ENCODE measurements at places on chromosomes 5 and 9. TPM values are rescaled to one million over a fixed set of nuclear protein-coding genes. Genes with fewer than 3 reads are reported as not detected.

DNA sequence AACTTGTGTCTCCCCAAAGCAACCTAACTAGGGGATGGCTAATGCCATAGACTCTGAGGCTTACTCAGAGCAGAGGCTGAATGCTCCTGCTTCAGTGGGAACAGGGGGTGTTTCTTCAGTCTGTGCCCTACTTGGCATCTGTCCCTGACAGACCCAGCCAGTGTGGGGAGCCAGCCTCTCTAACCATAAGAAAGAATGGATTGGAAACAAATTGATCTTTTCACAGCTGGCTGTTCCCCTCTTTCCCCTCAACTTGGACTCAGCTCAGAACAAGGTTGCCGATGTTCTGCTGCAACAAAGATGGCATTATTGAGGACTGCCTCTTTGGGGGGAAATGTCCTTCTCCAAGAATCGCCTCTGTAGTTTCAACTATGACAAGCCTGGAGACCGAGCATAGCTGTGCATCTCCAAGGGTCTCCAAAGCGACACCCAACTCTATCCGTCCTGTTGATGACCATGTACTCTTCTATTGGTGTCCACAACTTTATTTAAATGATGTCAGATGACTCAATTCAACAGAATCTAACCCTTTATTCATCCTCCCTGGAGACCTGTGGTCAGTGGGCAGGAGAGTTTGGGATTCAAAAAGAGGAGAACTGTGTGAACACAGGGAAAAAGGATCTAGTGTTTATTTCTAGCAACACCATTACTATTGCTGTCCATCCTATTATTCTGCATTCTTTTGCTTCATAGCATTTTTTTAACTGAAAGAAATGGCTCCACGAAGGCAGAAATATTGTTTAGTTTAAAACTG is 24.7 kb upstream of the TNC start:
- no peak for DNase-seq

- peak; percentile 84 for DNase-seq
Measured at GRCh38 chr9:1005043-1005667, 28.7 kb downstream of the DMRT3 start.

GRCh38 chr5:89457411-89458331 is 574.7 kb upstream of the MEF2C start:
- DNase-seq: peak; percentile 89

DNA sequence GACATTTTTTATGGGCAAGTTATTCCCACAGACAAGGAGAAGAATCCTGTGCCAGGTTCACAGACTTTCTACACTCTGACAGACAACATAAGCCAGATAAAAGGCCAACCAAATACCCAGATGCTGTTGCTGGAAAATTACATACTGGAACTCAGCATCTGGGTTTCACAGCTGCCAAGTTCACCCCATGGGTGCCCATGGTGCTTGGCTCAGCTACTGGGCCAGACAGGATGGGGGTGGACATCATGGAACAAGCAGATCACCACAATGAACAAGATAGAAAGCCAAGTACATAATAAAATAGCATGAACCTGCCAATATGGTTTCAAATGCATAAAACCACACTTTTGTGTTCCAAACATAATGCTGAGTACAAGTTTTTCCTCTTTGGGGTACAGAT is 999.8 kb downstream of the NR2F1-AS1 start:
- no peak for DNase-seq

DNA sequence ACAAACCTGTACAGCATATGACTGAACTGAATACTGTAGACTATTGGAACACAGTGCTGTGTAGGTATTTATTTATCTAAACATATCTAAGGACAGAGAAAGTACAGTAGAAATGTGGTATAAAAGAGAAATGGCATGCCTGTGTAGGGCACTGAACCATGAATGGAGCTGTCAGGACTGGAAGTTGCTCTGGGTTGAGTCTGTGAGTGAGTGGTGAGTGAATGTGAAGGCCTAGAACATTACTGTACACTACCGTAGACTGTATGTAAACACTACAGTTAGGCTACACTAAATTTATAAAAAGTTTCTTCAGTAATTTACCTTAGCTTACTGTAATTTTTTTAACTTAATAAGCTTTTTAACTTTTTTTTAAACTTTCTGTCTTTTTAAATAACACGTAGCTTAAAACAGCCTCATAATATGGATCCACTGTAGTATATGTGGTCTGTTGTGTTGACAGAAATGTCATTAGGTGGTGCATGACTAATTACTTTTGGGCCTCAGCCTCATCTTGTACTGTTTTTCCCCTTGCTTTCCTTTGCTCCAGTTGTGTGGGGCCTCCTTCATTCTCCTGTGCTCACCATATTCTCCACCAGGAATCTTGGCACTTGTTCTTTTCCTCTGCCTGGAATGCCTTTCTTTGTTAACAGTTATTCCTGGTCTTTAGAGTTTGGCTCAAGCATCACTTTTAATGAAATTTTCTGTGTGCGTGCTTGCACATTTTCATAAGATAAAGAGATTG is 8.8 kb downstream of the SPIN1 start:
- peak; percentile 24 for DNase-seq

JADE2 gene
- total RNA-seq: 5.2 TPM

SPINK13 gene
- not detected for total RNA-seq

PTTG1 gene
- 45.9 TPM for total RNA-seq

All from tongue (tissue), 3 donors.